ENCODE measurements at places on chromosomes 2 and 18.

GRCh38 chr2:109558076-109558882, 55.5 kb downstream of the SEPTIN10 start:
- DNase-seq, result peak; percentile 83

DNA sequence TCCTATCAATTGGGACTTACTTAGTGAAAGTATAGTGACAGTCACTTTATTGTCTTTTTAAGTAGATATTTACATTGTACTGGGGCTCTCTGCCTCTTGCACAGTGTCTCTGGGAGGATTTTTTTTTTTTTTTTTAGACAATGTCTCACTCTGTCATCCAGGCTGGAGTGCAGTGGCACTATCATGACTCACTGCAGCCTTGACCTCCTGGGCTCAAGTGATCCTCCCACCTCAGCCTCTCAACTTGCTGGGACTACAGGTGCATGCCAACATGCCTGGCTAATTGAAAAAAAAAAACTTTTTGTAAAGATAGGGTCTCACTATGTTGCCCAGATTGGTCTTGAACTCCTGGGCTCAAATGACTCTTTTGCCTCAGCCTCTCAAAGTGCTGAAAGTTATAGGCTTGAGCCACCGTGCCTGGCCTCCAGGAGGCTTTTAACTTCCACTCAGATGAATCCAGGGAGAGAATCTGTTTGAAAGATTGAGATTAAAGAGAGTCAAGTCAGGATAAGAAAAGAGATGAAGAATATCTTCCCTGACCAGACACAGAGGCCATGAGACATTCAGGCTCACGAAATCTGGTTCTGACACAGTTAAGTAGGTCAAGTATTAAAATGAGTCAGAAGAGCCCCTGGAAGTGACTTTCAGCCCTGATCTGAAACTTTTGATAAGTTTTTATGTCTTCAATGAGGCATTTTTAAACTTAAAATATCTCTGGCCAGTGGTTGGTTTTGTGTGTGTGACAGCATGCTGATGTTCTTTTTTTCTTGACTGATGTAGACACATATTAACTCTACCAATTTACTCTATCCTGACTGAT, 18.3 kb downstream of the ARHGEF33 start:
- DNase-seq, result no peak

DNA sequence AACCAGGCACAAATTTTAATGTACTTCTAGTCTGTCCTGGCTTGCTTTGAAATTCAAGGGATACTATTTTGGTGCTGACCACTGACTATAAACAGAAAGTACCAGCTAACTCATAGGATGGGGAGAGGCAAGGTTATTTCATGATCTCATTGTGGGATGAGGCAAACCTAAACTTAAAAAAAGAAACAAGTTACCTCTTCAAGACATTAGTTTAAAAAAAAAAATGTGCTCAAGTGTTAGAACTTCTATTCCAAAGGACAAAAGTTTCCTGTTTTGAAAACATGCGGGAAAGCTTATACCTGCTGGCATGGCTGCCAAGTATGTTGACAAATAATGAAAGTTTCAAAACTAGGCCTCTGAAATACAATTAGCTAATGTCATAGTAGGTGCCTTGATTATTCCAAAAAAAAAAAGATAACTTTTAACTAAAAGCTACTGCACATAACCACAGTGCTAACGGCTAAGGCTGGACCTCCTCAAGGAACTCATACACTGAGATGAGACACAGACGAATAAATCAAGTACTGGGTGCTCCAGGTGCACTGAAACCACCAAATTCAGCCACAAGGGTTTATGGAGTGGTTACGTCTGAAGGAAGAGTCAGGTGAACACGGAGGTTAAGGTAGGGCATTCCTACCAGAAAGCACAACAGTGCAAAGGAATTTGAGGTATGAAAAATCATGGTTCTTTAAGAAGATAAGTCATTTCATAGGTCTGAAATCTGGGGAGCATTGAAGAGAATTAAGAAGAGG, 38.1 kb downstream of the TMEM131 start:
- no peak for DNase-seq

- no peak for DNase-seq
These were observed 101.2 kb upstream of the SEC11C start for GRCh38 chr18:59038295-59039039.

DNA sequence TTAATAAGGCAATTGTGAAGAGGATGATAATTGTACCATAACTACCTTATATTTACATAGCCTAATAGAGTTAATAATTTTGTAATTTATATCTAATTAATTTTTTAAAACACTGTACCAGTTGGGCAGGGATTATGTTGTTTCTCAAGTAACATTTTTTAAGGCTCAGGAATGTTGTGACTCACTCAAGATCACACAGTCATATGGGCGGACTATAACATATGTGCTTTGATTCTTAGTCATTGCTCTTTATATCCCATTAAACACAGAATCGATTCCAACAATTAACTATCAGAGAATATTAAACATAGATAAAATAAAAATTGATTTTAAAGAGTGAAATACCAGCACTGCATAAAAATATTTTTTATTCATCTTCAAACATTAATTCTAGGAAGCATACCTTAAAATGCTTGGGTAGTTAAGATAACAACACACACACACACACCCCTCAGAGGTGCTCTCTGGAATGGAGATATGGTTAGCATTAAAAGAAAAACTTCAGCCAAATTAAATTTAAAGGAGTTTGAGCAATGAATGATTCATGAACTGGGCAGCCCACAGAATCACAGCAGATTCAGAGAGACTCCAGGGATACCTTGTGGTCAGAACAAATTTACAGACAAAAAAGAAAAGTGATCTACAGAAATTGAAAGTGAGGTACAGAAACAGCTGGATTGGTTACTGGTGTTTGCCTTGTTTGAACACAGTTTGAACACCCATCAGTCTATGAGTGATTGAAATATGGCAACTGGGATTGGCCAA, 869.4 kb upstream of the ID2 start:
- no peak for DNase-seq

GRCh38 chr2:99471654-99472599, 17.9 kb downstream of the REV1 start:
- DNase-seq, result no peak

- no peak for DNase-seq
These were observed 146.0 kb downstream of the RHBDD1 start for GRCh38 chr2:226981791-226982326.

DNA sequence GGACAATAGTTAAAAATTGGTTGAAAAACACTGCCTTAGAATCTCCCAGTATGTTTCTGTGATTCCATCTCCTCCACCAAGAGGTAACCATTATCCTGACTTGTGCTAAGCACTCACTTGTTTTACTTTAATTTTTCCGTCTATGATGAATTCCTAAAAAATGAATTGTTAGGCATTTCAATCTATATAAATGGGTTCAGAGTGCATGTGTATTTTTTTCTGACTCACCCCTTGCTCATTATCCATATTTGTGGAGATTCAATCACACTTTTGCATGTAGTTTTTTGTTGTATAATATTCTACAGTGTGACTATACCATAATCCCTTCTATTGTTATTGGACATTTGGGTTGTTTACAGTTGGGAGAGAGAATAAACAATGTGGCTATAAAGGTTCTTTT, 1.3 kb downstream of the NDUFB3 start:
- no peak for DNase-seq

GRCh38 chr18:62080172-62080900, 106.5 kb downstream of the PIGN start:
- DNase-seq, result no peak
